HEK293T (cell line): ENCODE measurements at places on chromosomes 7 and 10.

GRCh38 chr7:121608785-121609184 lies 212.7 kb upstream of the FAM3C start:
- no peak for DNase-seq

GRCh38 chr10:81019029-81019890 lies 481.6 kb downstream of the SH2D4B start:
- peak; percentile 39 for DNase-seq

DNA sequence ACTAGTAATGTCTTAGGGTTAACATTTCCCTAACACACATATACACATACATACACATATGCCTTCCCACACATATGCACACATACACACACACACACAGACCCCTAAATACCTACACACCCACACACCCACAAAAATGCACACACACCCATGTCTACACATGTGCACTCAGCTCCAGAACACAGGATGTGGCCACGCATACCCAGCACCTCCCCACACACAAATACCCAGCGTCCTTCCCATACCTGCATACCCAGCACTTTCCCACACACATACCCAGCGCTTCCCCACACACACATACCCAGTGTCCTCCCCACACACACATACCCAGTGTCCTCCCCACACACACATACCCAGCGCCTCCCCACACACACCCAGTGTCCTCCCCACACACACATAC lies 534.9 kb downstream of the DNAJB6 start:
- no peak for DNase-seq

DNA sequence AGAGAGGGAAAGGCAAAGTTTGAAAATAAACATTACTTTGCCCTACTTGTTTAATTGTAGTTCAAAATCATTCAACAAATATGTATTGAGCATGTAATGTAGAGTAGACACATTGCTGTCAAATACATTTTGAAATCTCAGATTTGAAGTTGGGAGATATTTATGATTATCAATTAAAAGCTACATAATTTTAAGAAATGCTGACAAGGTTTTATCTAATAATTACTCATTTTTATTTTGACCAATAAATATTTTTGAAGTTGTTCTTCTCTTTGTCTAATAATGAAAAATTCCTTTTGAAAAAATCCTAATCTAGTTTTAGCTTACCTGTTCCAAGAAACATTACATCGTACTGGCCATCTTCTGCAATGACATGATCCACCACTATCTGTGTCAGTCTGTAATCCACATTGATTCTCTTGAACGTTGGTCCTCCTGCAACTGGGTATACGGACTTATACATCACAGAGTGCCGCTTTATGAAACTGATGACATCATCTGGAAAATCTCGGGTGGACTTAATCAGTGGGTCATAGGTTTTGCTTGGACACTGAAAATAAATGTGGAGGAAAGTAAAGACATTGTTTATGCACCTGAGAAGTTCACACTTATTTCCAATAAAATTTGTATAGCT lies 164.7 kb downstream of the SEMA3D start:
- DNase-seq = no peak

DNA sequence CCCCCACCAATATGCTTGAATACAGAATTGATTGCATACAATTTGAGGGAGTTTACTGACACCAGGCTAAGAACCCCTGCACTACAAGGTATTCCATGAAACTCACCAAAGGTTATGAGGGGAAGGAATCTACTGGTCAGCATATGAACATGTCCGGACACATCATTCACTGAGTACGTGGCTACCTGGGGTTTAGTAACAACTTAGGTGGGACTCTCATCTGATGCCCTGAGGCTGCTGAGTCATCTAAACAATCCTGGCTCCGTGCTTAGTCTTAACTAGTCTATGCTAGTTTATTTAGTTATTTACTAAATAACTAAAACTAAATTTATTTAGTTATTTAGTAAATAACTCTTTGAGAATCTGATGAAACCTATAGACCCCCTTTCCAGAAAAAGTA lies 11.3 kb downstream of the PI4K2A start:
- DNase-seq = no peak

DNA sequence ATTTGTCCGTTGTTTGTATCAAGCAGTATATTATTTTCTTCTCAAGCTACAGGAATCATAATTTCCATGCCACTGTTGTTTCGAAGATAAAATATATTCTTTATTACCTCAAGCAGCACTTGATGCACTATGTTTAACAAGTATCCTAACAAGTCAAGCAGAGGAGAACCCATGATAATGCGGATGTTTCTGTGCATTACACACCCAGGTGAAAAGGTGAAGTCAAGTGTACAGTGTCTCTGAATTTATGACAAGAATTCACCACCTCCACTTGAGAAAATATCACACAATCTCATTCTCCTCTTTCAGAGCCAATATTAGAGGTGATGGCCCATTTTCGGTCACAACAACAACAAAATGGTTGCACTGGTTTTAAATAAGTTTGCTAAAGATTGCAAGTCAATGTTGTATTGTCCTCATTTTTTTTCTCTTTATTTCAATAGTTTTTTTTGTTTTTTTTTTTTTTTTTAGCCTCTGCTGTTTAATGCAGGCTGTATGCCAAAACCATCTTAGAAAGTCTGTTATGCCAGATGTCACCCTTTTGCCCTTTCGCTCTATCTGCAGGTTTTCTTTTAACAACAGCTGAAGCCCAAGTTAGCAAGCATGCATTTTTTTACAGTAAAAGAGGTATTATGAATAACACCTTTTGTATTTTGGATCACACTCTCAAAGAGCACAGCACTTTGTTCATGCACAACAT lies 568.7 kb upstream of the LRRN3 start:
- DNase-seq = no peak

DNA sequence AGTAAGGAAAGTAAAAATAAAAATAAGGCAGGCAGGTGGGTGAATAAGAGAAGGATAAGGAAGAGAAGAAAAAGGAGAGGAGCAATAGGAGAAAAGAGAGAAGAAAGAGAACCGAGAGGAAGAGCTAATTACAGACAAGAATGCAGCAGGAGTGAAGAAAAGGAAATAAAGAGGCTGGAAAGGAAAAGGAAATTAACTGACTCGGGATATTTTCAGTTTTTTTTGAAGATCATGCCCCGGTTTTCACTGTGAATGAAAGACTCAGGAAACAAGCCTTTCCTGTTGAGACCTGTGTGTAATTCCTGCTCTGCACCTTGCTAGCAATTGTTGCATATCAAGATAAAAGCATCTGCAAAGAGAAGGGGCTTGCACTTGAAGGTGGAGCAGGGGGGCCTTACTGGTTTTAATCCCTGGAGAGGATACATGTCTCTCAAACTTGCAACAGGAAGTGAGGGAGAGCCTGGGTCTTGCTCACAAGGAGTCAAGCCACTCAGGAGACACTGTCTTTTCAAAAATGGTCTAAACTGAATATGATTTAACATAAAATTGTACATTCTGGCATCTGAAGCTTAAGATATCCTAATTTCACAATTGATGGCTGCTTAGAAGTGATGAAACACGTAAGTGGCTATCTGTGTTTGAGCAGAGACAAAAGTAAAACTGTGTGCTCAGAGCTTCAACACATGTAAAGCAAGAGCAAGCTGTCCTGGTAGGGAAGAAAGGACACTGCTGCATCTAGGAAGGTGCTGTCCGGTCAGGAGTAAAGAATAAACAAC lies 157.6 kb downstream of the FAM107B start:
- DNase-seq = no peak

GRCh38 chr10:49404321-49404878 lies 8.5 kb upstream of the DRGX start:
- no peak for DNase-seq

DNA sequence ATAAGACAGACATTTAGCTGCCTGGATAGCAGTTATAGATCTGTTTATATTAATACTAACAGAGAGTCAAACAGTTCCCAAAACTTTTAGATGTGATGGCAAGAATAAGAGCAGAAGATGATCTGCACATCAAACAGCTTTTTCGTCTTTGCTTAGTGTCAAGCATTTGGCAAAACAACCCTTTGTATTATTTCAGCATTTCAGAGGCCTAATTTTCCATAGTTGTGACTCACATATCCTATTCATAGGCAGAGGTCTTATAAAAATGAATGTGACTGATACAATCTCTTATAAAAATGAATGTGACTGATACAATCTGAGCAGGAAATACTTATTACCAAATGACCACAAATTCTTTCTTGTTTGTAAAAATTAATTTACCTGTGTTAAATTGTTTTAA lies 71.2 kb downstream of the LRRTM3 start:
- DNase-seq = no peak

GRCh38 chr7:95929710-95930280 lies 157.4 kb downstream of the DYNC1I1 start:
- no peak for DNase-seq

GRCh38 chr10:47195274-47195885 lies 104.6 kb upstream of the GDF10 start:
- DNase-seq = no peak

DNA sequence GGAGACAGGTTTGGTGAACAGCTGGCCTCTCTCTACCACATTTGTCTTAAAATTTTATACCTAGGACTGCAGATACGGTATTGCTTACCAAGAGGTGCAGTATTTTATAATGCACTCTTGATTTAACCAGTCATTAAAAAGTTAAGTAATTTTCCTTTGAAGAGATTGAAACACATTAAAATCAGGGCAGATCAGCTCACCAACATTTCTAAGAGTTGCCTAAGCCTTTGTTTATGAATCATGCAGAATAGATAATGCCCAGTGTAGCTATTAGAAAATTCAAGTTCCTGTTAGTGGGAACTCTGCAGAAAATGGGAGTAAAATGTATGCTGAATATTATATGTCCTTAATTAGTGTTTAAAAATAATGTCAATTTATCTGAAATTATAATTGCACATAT lies 140.2 kb upstream of the PRPS1L1 start:
- DNase-seq = no peak

GRCh38 chr10:6333086-6333485 lies 130.4 kb downstream of the PFKFB3 start:
- DNase-seq = no peak
